ENCODE measurements at places on chromosomes 6 and 20. TPM values are rescaled to one million over a fixed set of nuclear protein-coding genes. Genes with fewer than 3 reads are reported as not detected.

The SIRPA gene
- 74.7 TPM for total RNA-seq

The MYBL2 gene
- total RNA-seq = 14.1 TPM

The PPP1R14C gene
- 0.11 TPM for total RNA-seq

The CALHM5 gene
- total RNA-seq = not detected

DNA sequence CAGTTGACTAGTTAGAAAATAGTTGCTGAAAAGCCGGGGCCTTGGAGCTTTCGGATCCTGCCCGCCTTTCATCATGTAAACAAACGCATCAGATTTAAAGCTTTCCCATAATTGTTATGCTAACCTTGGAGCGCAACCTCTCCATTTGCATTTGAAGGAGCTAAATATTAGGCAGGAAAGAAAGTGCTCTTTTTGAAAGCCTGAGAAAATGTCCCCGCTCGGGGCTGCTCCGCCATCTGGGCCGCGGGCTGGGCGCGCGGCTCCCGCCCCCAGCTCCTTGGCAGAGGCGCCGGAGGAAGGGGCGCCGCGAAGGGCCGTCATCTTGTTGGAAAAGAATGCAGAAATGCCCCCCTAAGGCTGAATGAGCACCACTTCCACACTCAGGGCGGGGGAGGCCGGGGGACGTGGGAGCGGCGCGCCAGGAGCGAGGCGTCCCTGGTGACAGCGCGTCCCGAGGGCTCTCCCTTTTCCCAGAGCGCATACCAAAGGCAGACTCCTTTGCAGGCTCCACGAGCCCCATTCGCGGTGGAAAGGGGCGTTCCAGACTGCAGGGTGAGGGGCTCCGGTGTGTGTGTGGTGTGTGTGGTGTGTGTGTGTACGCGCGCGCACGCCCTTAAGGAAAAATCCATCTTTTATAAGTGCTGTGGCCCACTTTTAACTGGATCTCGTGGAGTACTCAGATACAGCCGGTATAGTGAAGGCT lies 145.6 kb upstream of the ID4 start:
- no peak for DNase-seq

DNA sequence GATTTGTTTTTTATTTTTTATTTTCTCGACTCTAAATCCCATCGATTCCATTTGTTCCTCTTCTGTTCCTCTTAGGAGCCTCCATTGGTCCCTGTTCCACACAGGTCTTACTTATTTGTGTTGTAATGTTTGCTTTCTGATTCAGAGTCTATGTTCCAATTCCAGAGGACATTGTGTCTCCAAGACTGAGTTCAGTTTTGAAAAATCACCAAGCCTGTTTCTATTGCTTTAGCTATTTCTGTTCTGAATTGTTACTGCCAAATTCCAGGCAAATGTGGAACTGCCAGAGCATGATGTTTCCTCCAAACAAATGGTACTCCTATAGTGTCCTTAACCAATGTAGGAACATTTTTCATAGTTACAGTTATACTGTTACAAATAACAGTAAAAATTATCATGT lies 270.9 kb upstream of the SPTLC3 start:
- no peak for DNase-seq

DNA sequence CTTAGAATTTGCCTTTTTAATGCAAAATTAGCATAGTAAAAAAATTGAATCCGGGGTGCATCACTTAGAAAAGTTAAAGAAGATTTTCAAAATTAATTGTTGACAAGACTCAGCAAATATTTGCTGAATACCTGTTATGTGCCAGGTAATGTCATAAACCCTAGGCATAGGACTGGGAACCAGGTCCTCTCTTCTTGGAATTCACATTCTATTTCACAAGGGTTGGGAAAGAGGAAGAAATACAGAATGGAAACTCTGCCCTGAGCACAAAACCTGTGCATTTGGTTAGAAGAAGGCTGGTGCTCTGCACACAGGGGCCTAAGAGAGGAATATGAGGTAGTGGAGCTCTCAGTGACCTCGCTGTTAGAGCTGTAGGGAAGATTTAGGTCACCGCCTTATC lies 573.8 kb upstream of the AGPAT4 start:
- no peak for DNase-seq

DNA sequence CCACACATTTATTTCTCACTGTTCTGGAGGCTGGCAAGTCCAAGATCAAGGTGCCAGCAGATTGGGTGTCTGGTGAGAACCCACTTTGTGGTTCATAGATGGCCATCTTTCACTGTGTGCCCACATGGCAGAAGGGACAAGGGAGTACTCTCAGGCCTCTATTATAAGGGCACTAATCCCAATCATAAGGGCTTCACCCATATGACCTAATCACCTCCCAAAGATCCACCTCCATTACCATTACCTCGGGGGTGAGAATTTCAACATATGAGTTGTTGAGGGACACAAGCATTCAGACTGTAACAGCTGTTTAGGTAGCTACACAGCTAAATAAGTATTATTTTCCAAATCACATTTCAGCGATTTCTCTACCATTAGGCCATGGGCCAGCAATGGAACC lies 2.5 kb upstream of the PRND start:
- DNase-seq = no peak

DNA sequence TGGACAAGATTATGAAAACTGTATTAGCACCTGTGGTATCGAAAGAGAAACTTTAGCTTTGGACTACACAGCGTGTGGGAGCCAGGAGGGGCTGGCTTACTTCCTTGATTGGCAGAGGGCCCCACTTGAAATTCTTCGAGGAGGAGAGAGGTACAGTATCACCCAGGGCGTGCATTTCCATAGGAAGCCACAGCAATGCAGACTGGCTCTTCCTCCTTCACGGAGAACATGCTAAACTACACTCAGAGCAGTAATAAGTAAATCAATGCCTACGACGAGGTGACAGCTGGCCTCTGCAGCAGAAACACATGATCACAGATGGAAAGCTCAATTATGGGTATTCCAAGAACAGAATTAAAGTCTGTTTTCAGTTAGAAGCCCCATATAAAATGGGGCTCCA lies 44.2 kb downstream of the MYLK4 start:
- no peak for DNase-seq

DNA sequence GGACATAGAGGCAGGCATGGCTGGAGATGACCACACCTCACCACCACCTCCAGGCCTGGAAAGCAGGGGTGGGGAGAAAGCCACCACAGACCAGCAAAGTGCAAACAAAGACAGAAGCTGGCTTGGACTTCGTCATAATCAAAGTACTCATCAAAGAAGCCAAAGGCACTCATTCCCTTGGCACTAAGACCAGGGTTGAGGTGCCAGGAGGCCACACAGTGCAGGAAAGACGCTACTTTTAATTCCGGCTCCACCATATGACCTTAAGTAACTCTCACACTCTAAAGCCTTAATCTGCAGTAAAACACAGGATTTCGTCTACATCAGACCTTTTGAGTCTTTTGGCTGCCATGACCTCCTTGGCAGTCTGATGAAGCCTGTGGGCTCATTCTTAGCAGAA lies 123.1 kb downstream of the HIVEP2 start:
- no peak for DNase-seq

GRCh38 chr6:70151616-70152015 lies 151.3 kb downstream of the COL9A1 start:
- no peak for DNase-seq
